ENCODE measurements at places on chromosomes 12 and 14.

- no peak overlapping the region for H3K4me3 ChIP-seq
- H3K36me3 ChIP-seq: no peaks in the 10 kb centered on the region
- DNase-seq: no peak
- no peaks in the 10 kb centered on the region for H3K27me3 ChIP-seq
- H3K4me1 ChIP-seq: no peaks in the 10 kb centered on the region
Measured at GRCh38 chr14:32050878-32051277, 26.2 kb upstream of the ARHGAP5 start.

GRCh38 chr12:17333287-17333686, 727.3 kb upstream of the LMO3 start:
- H3K36me3 ChIP-seq: no peaks in the 10 kb centered on the region
- H3K27me3 ChIP-seq: no peaks in the 10 kb centered on the region
- no peak for DNase-seq

GRCh38 chr12:94198872-94199271, 50.5 kb downstream of the PLXNC1 start:
- peaks cover 8% of the 10 kb centered on the region for H3K4me1 ChIP-seq
- no peaks in the 10 kb centered on the region for H3K27me3 ChIP-seq
- H3K36me3 ChIP-seq: no peaks in the 10 kb centered on the region

DNA sequence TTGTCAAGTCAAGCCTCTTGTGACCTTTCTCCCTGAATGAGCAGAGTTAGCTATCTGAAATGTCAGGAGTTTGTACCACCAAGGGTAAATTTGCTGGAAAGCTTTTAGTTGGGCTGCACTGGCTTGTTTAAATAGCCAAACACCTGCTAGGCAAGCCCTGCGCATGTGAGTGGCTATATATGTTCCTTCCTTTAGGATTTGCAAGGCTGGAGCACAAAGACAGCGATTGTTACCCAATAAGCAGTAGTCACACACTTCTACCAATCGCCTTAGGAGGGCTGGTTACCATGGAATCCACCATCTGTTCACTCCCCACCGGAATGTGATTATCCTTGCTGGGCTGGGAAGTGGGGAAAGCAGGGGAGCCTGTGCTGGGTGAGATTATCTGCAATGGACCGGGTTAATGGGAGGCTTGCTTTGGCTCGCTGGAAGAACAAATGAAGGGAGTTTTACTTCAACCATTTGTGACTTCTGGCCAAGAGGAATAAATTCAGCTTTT, 102.5 kb downstream of the FGD4 start:
- H3K4me1 ChIP-seq: no peaks in the 10 kb centered on the region
- DNase-seq: no peak
- no peaks in the 10 kb centered on the region for H3K36me3 ChIP-seq
- H3K27me3 ChIP-seq: no peaks in the 10 kb centered on the region
- no peak overlapping the region for H3K4me3 ChIP-seq

DNA sequence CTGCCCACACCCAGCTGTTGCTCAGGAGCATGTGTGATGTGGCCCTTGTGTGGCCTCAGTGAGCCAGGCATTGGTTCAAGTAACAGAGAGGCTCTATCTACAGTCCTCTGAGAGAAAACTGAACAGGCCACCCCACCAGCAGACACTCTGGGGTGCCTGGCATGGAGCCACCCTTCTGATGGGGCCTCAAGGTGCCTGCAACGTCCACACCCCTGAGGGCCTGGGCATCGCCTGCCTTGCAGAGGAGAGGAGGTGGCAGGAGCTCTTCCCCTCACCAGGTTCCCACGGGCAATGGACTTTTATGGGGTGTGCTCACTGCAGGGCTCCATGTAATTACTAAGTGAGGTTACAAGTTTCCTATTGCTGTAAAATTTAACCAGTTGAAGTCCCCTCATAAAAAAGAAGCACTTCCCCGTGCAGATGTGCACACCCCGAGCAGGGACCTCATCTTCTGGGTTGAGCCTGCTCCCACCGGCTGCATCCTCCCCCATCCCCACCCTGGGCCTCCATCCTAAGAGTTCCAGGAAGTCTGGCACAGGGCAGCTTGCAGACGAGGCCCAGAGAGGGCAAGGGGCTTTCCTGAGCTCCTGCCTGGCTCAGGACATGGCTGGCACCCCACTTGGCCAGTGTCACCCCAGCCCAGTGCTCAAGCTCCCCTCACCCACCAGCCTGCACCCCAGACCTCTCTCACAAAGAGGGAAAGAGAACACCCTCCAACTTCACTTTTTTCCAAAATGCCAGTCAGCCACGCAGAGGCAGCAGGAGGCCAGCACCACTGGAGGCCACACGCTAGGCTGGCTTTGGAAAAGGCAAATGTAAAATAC, 270.4 kb upstream of the RTL1 start:
- H3K27me3 ChIP-seq: no peaks in the 10 kb centered on the region
- H3K4me3 ChIP-seq: no peak overlapping the region
- H3K4me1 ChIP-seq: no peaks in the 10 kb centered on the region
- H3K36me3 ChIP-seq: no peaks in the 10 kb centered on the region

GRCh38 chr12:129025055-129025454, 171.8 kb downstream of the GLT1D1 start:
- H3K27ac ChIP-seq: no peak overlapping the region
- DNase-seq: no peak
- no peaks in the 10 kb centered on the region for H3K36me3 ChIP-seq

GRCh38 chr12:21933656-21934055, 7.6 kb downstream of the ABCC9 start:
- H3K27me3 ChIP-seq: no peaks in the 10 kb centered on the region
- H3K36me3 ChIP-seq: no peaks in the 10 kb centered on the region
- DNase-seq: no peak
- H3K27ac ChIP-seq: no peak overlapping the region
- no peaks in the 10 kb centered on the region for H3K4me1 ChIP-seq

- no peak overlapping the region for H3K27ac ChIP-seq
- DNase-seq: no peak
- H3K36me3 ChIP-seq: no peaks in the 10 kb centered on the region
- no peaks in the 10 kb centered on the region for H3K4me1 ChIP-seq
- H3K27me3 ChIP-seq: no peaks in the 10 kb centered on the region
- no peak overlapping the region for H3K4me3 ChIP-seq
Measured at GRCh38 chr12:125340791-125341190, 275.6 kb downstream of the AACS start.

DNA sequence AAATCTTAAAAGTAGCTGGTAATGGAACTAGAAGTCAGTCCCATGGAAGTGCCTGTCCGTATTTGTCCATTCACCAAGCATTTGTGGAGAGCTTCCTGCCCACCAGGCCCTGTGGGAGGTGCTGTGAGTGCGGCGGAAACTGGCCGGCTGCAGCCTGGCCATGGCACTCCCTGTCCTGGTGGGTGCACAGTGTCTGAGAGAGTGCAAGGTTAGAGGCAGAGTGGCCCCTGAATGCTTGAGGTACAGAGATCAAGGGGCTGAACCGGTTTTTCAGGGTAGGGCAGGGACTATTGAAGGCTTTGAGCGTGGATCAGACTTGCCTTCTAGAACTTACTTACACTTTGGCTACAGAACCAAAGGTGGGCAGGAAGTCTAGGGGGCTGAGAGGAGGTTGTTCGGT, 92.9 kb downstream of the ESR2 start:
- H3K36me3 ChIP-seq: peaks cover 3% of the 10 kb centered on the region
- peaks cover under 1% of the 10 kb centered on the region for H3K4me1 ChIP-seq

DNA sequence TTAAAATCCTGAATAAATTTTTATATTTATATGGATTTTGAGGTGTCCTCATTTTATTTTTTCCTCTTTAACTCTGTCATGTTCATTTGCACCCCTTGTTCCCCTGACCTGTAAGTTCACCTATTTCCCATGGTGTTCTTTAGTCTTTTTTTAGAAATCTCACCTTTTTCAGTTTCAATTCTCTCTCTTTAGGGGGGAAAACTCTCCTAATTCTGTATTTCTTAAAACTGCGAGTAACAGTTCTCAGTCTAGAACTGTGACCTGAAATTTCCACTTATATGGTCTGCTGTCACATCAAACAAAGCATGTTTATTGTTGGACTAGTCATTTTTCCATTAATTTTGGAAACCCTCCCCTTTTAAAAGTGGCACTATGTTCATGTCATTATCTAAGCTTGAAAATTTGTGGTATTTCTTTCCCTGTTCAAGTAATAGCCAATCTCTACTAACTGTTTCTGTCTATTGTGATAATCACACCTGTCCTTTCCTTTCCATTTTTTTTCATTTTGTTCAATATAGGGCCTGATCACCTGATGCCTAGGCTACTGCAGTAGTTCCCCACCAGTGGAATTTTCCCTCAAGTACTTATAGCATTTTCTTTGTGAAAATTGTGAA, 14.0 kb upstream of the FBXO33 start:
- H3K27ac ChIP-seq: no peak overlapping the region
- no peak for DNase-seq
- H3K27me3 ChIP-seq: no peaks in the 10 kb centered on the region
- H3K4me3 ChIP-seq: no peak overlapping the region
- H3K4me1 ChIP-seq: no peaks in the 10 kb centered on the region
- no peaks in the 10 kb centered on the region for H3K36me3 ChIP-seq

DNA sequence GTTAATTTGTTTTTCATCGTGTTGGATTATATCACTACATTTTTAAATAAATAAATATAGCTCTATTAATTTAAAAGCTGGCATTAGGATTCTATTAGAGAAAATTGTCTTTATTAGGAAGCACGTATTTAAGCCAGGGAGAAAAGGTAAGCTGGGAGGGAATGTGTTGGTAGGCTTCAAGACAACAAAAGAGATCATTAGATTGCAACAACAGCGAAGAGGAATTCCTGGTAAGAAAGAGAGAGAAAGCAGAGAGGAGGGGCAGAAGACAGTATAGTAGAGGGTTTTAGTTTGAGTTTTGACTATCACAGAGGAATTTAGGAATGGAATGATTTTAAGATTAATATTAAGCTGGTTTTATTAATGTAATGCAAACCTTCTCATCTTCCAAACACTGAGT, 613.6 kb upstream of the USP15 start:
- no peak overlapping the region for H3K27ac ChIP-seq
- DNase-seq: no peak
- H3K4me3 ChIP-seq: no peak overlapping the region
- no peaks in the 10 kb centered on the region for H3K36me3 ChIP-seq

- DNase-seq: no peak
- H3K4me3 ChIP-seq: no peak overlapping the region
- no peaks in the 10 kb centered on the region for H3K36me3 ChIP-seq
- no peaks in the 10 kb centered on the region for H3K27me3 ChIP-seq
Measured at GRCh38 chr14:105430565-105430964, 10.9 kb downstream of the MTA1 start.

DNA sequence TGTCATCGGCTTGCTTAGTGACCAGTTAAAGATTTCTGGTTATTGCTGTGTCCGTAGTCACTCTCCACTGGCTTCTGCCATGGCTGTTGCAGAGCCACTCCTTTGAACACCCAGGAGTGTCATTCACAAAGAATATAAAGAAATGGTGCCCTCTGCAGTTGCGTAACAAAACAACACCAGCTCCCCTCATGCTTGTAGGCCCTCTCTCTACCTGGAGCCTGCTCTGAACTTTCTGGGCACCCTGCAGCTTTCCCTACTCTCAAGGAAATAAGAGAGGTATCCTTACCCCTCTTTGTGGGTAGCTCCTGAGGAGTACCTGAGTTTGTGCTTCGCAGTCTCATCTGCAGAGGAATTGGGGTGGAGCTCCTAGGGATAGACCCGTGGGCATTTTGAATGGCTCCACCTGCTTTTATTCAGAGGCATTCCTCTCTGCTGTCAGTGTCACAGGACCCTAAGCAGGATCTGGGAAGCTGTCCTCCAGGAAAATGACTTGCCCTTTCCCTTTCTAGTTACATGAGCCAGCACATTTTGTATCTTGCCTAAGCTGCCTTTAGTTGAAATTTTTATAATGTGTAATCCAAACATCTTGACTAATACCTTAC, 97.2 kb upstream of the TMEM260 start:
- H3K27me3 ChIP-seq: peaks cover 3% of the 10 kb centered on the region
- no peaks in the 10 kb centered on the region for H3K4me1 ChIP-seq
- H3K27ac ChIP-seq: no peak overlapping the region
- DNase-seq: no peak
- no peaks in the 10 kb centered on the region for H3K36me3 ChIP-seq

DNA sequence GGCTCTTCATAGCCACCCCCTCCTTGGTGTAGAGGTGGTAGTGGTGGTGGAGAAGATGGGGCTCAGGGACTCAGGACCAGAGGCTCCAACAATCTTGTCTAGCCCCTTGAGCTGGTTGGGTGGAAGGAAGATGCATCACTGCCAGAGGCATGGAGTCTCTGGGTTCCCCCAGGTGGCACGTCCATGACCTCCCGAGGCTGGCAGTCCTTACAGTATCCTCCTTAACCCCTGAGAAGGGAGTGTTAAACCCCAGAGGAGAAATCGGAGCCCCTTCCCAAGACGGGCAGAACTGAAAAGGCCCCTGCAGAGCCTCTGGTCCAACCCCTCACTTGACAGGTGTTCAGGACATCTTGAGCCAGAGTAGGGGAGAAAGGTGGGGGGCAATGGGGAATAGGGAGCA, 9.1 kb downstream of the KRT83 start:
- DNase-seq: no peak
- peaks cover 15% of the 10 kb centered on the region for H3K27me3 ChIP-seq
- H3K4me3 ChIP-seq: no peak overlapping the region
- no peaks in the 10 kb centered on the region for H3K4me1 ChIP-seq
- H3K27ac ChIP-seq: no peak overlapping the region

DNA sequence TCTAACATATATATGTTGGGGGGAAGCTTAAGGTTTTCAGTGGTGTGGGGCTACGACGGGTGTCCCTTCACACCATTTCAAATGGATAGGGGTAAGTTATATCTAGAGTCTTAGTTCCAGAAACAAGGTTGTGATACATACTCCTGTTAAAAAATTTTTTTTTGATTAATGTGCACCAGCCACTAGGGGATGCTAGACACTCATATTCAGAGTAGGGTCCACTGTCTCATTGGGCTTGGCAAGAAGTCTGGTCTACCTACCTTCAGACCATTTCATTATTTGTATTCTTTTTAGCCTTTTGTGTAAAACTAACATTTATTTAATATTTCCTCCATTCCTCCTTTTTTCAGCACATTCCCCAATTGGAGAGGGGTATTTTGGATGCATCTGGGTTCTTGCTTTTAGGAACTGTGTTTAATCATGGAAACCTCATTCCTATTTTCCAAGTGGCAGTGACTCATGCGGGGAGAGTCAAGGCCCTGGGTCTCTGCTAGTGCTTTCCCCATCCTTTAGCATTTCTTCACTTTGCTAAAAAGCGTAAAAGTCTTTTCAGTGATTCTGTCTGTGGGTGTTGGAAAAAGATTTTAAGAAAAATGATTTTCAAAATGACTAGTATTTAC, 33.4 kb downstream of the ANO4 start:
- H3K4me1 ChIP-seq: no peaks in the 10 kb centered on the region
- H3K4me3 ChIP-seq: no peak overlapping the region
- H3K36me3 ChIP-seq: no peaks in the 10 kb centered on the region
- no peak overlapping the region for H3K27ac ChIP-seq
- no peak for DNase-seq

GRCh38 chr12:64526859-64527258, 74.9 kb downstream of the TBK1 start:
- no peak overlapping the region for H3K27ac ChIP-seq
- H3K4me3 ChIP-seq: no peak overlapping the region
- no peaks in the 10 kb centered on the region for H3K4me1 ChIP-seq
- no peaks in the 10 kb centered on the region for H3K36me3 ChIP-seq
- H3K27me3 ChIP-seq: no peaks in the 10 kb centered on the region

- DNase-seq: no peak
- H3K27ac ChIP-seq: no peak overlapping the region
- H3K27me3 ChIP-seq: no peaks in the 10 kb centered on the region
- peaks cover 4% of the 10 kb centered on the region for H3K36me3 ChIP-seq
Measured at GRCh38 chr12:121524196-121524916, 56.5 kb downstream of the KDM2B start.

GRCh38 chr12:57896434-57897201, 44.7 kb upstream of the ATP23 start:
- no peaks in the 10 kb centered on the region for H3K27me3 ChIP-seq
- peak overlapping the region; percentile 18 for H3K4me3 ChIP-seq
- no peak overlapping the region for H3K27ac ChIP-seq
- peak; percentile 19 for DNase-seq
- peaks cover 58% of the 10 kb centered on the region for H3K4me1 ChIP-seq

All from CD8-positive, alpha-beta memory T cell (primary cell).